ENCODE measurements at places on chromosomes 16 and 17.

GRCh38 chr17:81427173-81428120, 32.2 kb downstream of the BAHCC1 start:
- no peak for DNase-seq

DNA sequence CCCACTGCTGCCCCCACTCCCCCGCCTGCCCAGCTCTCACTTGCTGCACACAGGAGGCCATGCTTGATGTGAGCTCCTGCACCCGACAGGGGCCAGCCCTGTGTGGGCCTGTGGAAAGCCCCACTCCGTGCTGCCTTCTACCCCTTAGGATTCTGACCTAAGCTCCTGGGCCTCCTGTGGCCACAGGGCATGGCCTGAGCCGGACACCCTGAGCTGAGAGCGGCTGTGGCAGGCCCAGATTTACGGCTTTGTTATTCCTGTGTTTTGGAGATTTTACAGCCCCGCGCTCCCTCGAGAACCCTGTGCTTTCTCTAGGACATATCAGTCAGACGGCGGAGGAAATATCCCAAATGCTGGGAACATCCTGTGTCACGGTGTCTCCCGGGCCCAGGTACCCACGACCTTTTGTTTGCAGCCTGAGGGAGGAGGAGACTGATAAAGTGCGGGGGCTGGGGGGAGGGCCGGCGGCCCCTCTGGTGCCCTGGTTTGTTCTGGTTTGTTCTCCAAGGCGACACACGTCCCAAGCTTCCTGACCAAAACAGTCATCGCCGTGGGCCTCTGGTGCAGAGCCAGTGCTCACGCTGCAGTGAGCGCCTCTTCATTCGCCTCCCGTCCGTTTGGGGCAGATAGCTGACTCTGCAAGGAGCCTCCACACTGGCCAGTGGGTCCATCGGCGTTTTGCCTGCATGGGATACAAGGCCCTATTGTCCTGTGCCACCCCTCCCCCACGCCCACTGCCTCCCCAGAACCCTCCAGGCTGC, 363.4 kb downstream of the C16orf95 start:
- DNase-seq, result no peak

- no peak for DNase-seq
These were observed 9.5 kb downstream of the XPO6 start for GRCh38 chr16:28202147-28202746.

GRCh38 chr16:22843856-22844255, 29.9 kb downstream of the HS3ST2 start:
- DNase-seq, result no peak

DNA sequence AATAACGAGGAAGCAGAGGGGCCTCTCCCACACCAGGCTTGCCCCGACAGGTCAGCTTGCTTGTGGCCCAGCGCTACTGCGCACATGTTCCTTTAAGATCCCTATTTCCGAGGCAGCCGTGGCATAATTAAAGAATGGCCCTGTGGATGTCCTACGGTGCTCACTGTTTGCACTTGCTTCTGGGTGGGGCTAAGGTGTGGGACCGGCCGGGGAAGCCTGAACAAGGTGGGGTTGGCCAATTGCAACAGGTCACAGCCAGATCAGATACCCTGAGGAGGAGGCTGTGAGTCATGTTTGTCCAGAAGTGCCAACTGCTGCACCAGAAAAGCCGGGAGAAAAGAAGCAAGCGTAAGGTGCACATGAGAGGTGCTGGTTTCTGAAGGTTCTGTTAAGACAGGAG, 158.5 kb upstream of the CACNG5 start:
- DNase-seq, result no peak

- no peak for DNase-seq
These were observed 58.8 kb downstream of the GAS7 start for GRCh38 chr17:10139577-10139976.

- DNase-seq, result no peak
These were observed 10.0 kb downstream of the CMC2 start for GRCh38 chr16:80996688-80997138.

DNA sequence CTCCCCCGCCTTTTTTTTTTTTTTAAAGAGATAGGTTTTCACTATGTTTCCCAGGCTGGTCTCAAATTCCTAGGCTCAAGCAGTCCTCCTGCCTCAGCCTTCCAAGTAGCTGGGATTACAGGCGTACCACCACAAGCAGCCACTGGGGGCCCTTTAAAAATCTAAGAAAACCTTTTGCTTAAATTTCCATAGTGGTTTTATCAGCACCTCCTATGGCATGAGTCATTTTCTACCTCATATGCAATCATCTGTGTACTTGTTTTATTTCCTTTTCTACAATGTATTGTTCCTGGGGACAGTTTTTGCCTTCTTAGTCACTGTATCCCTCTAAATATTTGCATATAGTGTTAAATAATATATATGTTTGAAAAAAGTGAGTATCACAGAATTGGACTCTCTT, 29.2 kb downstream of the GNA13 start:
- DNase-seq, result peak; percentile 22

DNA sequence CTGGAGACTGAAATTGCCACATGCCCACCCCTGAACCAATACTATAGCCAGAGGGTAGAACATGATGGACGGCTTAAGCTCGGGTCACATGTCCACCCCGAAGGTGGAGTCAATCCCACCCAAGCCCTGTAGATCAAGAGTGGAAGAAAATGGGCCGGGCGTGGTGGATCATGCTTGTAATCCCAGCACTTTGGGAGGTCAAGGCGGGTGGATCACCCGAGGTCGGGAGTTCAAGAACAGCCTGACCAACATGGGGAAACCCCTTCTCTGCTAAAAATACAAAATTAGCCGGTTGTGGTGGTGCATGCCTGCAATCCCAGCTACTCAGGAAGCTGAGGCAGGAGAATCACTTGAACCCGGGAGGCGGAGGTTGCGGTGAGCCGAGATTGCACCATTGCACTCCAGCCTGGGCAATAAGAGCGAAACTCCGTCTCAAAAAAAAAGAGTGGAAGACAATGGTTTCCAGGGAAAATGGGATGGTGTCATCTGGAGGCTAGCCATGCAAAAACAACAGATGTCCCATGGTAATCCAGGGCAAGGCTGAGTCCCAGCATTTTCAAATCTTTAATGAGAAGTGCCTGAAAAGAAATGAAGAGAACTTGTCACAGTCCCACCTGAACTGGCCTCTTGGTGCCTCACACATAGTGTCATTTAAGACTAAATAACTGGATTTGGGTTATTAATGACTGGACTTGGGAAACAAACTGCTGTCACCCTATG, 30.1 kb downstream of the CD300LF start:
- no peak for DNase-seq

DNA sequence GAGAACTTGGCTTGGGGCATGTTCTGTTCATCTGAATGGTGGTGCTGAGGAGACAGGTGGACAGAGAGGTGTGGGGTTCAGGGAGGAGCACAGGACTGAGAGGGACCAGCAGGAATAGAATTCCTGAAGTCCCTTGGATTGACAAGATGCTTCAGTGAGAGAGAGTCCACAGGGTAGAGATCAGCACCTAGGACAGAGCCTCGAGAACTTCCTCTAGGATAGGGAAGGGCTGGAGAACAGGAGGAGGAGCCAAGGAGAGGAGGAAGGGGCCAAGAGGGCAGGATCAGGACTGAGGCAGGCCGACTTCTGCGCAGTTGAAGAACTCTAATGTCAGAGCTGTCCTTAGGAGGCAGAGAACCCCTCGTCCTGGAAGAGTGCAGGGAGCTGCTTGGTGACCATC, 138.4 kb downstream of the PRKCB start:
- no peak for DNase-seq

DNA sequence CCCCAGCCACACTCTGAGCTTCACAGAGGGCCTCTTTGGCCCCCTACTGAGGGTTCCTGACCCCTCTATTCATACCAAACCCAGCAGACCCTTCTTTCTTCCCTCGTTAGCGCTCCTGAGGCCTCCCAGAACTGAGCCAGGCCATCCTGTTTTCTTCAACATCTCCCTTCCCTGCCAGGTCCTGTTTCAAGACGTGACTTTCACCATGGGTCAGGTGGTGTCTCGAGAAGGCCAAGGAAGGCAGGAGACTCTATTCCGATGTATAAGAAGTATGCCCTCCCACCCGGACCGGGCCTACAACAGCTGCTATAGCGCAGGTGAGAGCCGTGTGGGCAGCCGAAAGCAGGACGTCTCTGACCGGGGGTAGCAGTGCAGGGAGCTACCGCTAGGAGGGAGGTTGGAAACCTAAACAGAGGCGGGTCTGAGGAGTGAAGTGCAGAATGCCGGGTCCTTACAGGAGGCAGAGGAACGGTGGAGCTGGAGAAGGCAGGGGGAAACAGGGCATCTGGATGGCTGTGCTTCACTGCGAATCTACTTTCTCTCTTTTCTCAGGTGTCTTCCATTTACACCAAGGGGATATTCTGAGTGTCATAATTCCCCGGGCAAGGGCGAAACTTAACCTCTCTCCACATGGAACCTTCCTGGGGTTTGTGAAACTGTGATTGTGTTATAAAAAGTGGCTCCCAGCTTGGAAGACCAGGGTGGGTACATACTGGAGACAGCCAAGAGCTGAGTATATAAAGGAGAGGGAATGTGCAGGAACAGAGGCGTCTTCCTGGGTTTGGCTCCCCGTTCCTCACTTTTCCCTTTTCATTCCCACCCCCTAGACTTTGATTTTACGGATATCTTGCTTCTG, 1.3 kb upstream of the SENP3 start:
- no peak for DNase-seq

DNA sequence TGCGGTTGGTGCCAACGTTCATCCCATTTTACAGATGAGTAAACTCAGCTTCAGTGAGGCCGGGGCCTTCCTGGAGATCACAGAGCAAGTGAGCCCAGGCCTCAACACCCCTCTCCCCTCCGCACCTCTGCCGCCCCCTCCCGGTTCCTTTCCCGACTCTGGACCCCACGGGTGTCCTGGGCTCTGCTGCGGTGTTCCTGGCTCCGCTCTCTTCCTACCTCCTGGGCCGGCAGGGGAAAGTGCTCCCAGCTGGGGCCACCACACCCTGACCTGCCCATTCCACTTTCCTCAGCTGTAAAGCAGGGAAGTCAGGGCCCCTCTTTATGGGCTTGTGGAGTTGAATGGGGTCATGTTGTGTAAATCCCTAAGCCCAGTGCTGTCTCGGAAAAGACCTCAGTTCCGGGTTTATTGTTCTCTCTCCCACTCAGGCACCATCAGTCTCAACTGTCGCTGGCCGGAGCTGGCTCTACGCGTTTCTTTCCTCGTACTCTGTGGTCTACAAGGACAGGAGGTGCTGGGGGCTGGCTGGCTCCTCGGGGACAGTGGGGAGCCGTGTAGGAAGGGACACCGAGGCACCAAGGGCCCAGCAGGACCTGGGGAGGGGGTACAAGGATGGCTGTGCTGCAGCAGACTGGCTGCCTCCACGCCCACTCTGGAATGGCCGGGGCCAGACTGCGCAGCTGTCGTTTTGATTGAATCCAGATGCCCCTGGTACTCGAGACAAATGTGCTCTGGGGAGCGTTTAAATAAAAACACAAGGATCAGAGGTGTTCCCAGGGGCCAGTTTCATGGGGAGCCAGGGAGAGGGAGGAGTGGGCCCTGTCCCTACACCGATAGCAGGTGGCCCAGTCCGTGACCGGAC, 21.7 kb upstream of the ACSF3 start:
- DNase-seq, result no peak

GRCh38 chr17:82803185-82803584, 36.6 kb downstream of the ZNF750 start:
- no peak for DNase-seq

DNA sequence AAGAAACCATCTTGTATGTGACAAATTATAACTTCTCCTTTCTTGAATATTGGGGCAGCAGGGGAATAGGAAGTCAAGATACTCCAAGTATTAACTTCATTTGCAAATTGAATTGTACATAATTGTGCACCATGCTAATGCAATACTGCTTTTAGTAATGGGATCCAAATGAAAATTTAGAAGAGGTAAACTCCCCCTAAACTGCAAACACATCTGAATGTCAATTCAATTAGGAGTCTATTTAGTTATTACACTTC, 4.5 kb downstream of the STAT5B start:
- DNase-seq, result no peak

GRCh38 chr17:7343250-7343649, 6.9 kb downstream of the ACAP1 start:
- no peak for DNase-seq

DNA sequence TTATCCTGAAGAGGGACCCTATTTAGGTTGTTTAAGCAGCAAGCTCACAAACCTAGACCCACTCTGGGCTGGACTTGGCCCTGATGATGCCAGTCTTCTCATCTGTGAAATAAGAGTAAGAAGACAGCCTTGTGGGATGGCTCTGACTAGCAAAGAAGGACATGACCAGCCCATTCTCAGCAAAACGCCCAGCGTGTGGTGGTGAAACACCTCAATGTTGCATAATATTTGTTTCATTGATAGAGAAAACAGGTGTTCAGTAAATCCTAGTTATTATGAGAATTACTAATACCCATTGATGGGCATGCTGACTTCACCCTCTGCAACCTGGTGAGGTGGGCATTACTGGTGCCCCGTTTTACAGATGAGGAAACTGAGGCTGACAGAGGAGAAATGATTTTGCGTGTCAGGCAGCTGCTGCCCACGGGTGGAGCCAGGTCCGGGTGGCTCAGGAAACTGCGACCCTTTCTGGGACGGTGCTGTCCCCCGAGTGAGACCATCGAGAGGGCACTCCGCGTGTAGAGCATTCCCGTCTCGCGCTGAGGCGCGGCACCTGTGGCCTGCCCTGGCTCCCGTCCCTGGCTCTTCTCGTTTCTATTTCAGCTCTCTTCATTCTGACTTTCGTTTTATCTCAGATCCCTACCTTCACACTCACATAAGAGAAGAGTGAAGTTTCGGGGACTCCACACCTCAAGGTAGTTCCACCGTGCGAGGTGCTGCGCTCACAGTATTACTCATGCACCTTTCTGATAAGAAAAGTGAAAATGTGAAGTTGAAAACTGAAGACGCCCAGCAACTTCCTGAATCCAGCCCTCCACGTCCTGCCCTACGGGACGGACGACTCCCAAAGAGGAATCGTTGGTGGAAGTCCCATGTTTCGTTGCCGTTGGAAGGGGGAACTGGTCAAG, 48.5 kb downstream of the IRF8 start:
- DNase-seq, result no peak

DNA sequence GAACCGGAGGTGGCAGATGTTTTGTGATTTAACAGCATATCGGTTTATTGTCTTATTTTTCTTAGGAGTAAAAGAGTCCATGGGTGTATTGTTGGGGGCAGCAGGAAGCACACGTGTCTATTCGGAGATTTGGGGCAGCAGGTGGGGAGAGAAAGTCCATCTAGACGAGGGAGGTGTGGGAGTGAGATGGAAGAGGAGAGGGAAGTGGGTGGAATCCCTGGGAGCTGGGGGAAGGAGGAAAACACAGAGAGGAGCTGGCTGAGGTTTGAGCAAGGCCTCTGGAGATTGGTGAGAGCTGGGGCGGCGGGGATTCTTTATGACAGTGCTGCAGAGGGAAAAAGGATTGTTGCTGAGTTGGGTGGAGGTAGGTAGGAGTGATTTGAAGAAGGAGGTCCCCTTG, 72.1 kb downstream of the PRKCB start:
- no peak for DNase-seq

DNA sequence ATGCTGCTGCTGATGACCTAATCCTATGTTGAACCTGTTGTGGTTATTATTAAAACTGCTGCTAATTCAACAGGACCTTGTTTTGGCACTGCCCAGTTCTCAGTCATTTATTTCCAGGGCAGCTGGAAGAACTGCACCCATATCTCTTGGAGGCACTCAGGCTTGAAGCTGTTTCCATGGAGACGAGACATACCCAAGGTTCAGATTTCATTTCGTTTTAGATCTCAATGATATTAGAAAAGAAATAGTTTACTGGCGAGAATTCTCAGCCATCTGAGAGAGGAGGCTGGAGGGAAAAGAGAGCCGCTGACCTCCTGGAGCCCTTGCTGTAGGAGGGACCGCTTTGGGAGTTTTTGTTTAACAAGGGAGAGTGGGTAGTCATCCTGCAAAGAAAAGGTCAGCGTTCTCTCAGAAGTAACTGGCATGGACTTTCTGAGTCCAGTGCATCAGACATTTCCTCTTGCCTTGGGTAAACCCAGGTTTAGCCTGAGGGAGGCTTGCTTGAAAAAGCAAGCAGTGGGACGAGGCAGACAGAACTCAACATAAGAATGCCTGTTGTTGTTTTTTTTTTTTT, 75.4 kb downstream of the YPEL2 start:
- no peak for DNase-seq
